ENCODE measurements at places on chromosomes 5 and 9.

DNA sequence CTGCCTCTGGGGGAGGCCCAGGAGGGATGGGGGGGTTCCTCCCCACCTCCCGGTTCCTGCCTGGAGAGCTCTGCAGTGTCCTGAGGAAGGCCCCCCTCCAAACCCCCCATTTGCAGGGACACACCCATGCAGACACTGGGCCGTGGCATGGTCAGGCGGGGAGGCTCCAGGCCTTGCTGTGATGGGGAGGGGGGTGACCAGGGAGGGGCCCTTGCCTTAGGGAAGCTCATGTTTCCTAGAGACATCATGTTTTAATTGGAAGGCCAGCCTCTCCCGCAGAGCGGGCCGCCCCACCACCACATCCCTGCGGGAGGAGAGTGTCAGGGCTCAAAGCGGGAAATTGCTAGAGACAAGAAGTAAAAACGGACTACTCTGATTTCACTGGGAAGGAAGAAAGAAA lies 12.0 kb downstream of the PRRX2 start:
- DNase-seq: no peak

DNA sequence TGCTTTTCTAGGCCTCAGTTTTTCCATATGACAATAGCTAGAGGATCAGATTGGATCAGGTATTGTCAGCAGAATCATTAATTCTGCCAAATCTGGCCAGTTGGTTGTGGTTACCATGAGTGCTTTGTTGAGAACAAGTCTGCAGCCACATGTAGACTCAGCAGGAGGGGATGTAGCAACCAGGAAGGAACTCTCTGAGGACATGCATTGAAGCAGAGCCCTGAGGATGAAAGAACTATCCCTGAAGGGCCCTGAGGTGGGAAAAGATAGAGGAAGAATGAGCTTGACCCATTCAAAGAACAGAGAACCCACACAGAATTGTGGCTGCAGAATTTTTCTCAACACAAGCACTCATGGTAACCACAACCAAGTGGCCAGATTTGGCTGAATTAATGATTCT lies 60.1 kb upstream of the AFAP1L1 start:
- no peak for DNase-seq

DNA sequence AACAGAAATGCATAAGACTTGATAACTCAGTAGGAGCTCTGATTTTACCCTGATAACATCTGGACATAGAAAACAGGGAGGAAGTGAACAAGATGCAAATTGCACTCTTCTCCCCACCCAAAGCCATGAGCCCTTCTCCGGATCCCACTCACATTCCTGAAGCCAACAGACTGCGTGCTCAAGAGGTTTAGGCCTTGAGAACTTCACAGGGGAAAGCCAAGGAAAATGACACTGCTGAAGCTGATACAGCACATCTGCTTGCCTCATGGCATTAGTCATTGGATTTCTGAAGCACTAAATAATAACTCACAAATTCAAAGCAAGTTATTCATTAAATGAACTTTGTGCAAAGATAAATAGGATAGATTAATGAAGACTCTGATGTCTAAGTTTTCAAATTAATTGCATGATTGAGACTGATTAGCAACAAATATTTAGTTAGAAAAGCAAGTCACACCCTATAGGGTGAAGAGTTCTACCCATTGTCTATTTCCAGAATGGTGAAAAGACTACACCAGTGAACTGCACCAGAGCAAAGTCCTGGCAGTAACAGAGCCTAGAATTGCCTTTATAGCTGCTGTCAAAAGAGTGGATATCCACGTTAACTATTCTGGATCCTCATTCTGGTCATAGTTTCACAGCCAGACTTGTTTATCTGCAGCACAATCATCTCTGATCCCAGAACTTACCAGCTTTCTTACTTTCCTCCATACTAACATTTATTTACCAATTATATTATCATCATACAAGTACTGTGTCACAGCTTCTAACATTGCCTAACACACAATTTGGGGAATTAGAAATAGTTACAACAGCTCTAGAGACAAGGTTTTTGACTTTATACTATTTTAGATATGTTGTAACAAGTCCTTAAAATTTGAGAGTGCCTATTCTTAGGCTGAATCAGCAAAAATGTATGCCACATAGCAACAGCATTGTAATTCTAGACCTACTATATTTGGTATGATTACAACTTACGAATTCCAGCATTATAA lies 432.1 kb upstream of the RGMB start:
- no peak for DNase-seq

DNA sequence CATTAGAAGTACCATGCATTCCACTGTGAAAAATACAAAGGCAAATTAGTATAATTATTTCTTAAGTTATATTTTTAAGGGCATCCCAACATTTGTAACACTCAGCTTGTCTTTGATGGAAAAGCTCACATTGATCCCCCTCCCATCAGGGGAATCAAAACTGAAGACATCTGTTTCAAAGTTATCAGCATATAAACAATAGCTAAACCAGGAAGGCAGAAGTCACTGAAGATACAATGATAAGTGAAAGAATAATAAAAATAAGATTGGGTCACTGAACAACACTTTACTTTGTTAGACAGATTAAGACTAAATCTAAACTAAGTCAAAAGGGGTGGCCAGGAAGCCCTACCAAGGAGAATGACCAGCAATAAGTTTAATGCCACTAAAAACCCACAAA lies 801.9 kb upstream of the ACO1 start:
- DNase-seq: peak; percentile 33

DNA sequence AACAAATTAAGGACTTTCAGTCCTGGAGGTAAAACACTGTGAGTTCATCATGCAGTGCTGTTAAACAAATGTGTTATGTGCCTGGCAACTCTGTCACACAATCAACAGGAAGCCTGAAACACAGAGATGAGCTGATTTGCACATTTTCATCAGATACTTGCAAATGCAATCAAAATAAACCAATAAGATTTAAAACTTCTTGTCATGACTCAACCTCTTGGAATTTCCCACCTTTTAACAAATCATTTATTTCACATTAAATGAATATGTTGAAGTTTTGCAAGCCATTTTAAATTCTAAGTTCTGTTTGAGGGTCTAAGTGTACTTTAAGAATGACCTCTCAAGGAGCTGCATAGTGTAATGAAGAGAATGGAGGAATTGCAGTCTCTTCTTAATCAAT lies 64.4 kb downstream of the ANXA1 start:
- DNase-seq: no peak

GRCh38 chr5:149381986-149382338 lies 2.9 kb upstream of the IL17B start:
- peak; percentile 58 for DNase-seq

GRCh38 chr9:120876842-120877240 lies at the start of gene PHF19:
Gene PHF19 (minus strand): TSS chr9:120877188. CDS start chr9:120874741, 2,447 bp downstream.
- no peak for DNase-seq

DNA sequence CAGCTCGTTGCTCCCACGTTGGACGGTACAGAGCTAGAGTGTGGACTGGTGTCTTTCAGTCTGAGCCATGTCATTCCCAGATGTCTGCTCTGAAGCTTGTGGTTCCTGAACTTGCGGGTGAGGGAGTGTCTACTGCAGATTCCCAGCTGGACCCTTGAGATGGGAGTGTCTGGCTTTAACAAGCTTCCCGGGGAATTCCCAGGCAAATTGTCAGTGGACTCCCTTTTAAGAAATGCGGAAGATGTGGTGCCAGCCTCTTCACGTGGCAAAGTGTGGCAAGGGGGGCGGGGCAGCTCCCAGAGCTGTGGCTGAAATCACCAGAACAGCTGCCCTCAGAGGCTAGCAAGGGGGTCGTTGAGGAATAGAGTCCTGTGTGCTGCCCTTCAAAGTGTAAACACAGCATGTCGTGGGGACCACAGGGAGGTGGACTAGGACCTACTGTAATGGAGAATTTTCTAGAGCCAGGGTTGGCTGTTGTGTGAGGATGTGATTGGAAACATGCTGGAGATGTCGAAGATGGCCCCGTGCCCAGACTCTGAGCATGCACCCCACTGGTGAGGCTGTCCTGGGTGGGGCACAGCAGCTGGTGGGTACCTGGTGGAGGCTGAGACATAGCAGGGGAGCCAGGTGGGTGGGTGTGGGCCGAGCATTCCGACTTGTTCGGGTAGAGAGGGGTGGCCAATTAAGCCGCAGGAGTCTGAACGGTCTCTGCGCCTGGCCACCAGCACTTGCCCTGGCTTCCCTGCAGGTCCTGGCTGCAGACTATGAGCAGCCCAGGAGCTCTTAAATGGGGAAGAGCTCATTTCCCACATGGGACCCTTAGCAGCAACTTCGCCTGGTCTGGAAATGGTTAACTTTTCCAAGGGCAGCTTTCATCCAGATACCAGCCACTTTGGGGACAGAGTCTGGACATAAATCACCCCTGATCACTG lies 37.4 kb downstream of the PRRX2 start:
- DNase-seq: peak; percentile 20

- peak; percentile 69 for DNase-seq
These were observed at the start of gene DRD1 for GRCh38 chr5:175444060-175444904. Gene DRD1 (minus strand): TSS chr5:175444182. CDS start chr5:175443099, 1,083 bp downstream.

All from NCI-H524 (cell line).